ENCODE measurements at places on chromosomes 12 and 14.

DNA sequence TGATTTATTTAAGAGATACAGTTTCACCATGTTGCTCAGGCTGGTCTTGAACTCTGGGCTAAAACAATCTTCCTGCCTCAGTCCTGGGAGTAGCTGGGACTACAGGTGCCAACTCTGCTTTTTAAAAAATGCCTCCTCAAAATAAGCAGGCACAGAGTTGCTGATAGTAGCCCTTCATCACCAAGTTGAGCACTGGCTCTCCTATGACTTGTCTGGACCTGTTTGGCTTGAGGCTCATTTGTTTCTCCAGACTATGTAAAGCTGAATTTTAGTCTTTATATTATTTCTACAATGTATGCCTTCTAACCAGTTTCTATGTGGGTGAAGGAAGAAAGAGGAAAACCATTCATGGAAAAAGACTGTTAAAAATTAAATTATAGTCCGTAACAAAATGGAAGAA lies 39.5 kb upstream of the RAD51AP1 start:
- DNase-seq: no peak

GRCh38 chr14:89575386-89576061 lies 158.5 kb upstream of the FOXN3 start:
- DNase-seq: no peak

- no peak for DNase-seq
Observed at GRCh38 chr12:50986966-50987737, 34.8 kb downstream of the HIGD1C start.

- DNase-seq: no peak
Observed at GRCh38 chr14:105577314-105577861, 51.0 kb downstream of the TMEM121 start.

DNA sequence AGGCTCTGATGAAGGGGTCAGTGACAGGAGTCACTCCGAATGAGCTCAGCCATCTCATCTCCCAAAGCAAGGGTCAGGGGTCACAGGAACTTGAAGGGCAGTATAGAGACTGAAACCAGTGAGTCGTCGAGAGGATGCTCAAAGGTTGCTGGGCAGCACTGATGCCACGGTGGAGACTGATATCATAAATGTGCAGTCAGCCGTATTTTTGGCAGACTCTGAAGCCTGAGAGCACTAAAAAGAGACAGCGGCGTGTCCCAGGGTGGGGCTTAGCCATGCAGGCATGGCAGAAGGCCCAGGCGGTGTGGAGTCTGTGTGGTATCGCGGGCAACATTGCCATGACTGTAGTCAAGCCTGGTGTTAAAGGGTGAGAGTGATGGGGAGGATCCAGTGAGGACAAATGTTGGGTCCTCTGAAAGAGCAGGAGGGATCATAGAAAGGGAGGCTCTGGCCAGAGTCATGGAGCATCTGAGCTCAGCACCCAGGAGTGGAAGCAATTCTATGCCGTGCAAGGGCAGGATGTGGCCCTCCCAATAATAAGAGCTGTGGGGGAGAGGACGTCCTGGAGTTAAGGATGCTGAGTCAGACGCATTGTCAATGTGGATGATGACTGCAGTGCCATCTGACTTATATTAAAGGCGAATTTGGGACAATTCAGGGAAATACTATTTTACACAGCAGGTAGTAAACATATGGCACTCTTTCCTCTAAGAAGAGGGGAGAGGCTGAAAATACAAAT lies 241.2 kb upstream of the FKBP4 start:
- DNase-seq: no peak

- DNase-seq: no peak
Observed at GRCh38 chr14:32339188-32339587, 10.1 kb downstream of the AKAP6 start.

GRCh38 chr12:77946541-77947061 lies 115.9 kb downstream of the NAV3 start:
- DNase-seq: no peak

GRCh38 chr14:88212691-88213090 lies 110.4 kb downstream of the KCNK10 start:
- DNase-seq: no peak

- no peak for DNase-seq
Observed at GRCh38 chr14:48690349-48690748, 895.8 kb downstream of the RPS29 start.

DNA sequence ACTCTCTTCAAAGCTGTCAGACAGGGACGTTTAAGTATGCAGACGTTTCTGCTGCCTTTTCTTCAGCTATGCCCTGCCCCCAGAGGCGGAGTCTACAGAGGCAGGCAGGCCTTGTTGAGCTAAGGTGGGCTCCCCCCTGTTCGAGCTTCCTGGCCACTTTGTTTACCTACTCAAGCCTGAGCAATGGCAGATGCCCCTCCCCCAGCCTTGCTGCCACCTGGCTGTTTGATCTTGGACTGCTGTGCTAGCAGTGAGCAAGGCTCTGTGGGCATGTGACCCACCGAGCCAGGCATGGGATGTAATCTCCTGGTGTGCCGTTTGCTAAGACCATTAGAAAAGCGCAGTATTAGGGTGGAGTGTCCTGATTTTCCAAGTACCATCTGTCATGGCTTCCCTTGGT lies 900.4 kb upstream of the MDGA2 start:
- no peak for DNase-seq

GRCh38 chr12:68199127-68199526 lies 26.5 kb downstream of the IL26 start:
- no peak for DNase-seq

DNA sequence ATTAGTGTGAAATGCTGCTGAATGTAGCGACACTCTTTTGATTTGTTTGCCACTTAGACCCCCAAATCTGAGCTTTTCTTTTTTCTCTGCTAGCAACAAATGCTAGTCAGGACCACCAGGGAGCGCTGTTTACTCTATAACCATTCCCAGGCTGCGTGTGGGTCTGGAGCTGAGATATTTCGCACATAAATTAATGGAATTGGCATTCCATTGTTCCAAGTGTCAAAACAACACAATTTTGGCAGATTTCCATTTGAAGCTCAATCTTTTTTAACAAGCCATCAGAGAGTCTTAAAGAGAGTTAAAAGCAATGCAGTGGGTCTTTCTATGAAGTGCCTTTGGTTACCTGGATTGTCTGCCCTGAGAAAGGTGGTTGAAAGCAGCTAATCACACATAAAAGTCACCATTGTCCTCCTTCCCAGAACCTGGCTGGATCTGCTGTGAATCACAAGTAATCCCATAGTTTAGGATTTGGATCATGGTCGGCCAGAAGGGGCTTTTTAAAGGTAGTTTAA lies 7.4 kb upstream of the TMEM132C start:
- no peak for DNase-seq

- no peak for DNase-seq
Observed at GRCh38 chr12:269191-269590, 6.6 kb upstream of the SLC6A13 start.

DNA sequence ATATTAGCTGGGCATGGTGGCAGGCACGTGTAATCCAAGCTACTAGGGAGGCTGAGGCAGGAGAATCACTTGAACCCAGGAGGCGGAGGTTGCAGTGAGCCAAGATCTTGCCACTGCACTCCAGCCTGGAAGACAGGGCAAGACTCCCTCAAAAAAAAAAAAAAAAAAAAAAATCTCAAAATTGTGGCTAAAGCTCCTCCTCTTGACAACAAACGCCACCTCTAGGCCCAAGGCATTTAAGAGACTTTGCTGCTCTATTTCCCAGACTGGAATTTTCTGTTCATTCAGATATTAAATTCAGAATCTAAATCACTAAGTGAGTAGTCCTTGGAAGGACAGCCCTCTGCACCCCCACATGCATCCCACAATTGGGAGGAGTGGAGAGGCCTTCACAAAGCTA lies 1.4 kb downstream of the ZFYVE1 start:
- no peak for DNase-seq

- DNase-seq: no peak
Observed at GRCh38 chr14:67423424-67423823, 11.5 kb upstream of the PLEK2 start.

DNA sequence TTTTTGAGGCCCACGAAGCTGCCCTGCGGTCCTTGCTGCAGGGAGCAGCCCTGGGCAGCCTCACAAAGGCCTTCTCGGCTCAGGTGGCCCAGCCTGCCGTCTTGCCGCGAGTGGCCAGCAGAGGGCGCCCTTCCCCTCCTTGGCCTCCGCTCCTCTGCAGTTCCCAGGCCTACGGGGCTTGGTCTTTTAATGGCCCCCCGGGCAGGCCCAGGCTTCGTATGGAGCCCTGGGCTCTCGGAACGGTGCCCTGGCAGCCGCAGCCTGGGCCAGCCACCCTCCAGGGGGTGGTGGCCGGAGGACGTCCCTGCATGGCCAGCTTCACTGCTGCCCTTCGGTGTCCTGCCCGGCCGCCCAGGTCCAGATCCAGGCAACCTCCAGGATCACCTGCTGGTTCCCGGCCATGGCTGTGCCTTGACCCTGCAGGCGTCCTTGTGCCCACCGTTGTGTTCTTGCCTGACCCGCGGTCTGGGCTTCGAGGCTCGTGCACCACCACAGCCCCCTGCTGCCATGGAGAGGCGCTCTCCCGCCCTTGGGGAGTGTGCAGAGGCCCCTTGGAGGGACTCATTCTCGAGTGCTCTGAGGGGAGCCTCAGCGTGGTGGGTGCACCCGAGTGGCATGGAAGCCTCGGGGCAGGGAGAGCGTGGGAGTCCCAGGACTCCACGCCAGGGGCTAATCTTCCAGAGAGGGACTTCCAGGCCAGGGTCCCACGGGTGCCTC lies 9.4 kb downstream of the ASPG start:
- peak; percentile 50 for DNase-seq

DNA sequence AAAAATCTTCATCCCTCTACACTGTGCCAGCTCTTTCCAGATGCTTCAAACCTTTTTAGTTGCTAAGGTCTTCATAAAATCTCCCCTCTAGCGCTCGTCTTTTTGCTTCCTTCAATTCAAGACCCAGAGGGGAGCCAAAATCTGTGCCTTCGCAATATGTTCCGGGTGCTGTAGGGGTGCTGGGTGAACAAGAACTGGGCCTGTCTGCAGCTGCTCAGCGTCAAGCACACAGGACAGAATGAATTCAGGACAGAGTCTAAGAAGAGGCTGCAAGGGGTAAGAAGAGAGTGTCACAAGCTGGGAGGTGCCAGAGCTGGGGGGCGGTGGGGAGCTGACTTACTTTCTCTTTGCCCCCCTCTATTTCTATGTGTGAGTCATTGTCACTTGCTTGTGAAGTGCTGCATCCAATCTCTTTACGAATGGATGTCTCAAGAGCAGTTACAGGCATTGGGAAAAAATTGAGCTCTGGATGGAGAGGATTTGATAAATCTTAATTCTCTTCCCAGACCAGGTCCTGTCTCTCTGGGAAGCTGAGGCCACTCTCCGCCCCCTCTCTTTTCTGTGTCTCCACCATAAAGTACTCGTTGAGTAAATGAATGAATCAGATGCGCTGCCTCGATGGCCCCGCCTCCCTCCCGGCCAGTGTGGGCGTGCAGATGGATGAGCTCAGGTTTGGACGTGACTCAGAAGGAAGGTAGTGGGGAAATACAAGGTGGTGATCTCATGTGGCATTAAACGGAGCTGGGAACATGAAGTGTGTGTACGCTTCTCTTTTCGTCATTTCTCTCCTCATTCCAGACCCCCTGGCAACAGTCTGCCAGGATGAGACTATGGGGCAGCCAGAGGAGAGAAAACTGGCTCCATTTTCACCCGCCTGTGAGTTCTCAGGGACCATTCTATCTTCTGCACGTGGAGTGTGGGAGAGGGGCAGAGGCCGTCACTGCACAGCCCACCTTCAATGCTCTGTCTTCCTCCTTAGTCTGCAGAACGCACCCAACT lies 91.3 kb downstream of the TSPAN9 start:
- no peak for DNase-seq
